ENCODE measurements at places on chromosomes 7 and 10.
A peak's percentile ranks its signal among the peaks of the same experiment; 100 is the strongest.

DNA sequence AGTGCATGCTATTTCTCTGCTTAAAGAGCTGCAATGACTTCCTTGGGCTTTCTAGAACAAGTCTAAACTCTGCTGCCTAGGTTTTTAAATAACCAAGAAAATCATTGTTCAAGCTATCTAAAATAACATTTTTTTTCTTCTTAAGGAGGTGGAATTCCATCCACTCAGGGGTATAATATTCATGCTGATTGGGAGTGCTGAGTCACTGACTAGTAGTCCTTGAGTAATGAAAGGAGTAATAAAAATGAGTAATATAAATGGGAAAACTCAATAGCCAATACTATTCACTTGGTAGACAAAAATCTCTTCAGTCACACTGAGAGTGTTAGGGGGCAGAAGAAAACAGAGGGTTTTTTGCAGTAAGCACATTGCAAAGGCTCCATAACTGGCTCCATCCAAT lies 72.0 kb downstream of the GFRA1 start:
- no peak for DNase-seq

- no peak for DNase-seq
Observed at GRCh38 chr10:96411716-96412320, 53.0 kb upstream of the OPALIN start.

GRCh38 chr10:78575400-78575799 lies 493.4 kb upstream of the ZMIZ1 start:
- DNase-seq = peak; percentile 15

DNA sequence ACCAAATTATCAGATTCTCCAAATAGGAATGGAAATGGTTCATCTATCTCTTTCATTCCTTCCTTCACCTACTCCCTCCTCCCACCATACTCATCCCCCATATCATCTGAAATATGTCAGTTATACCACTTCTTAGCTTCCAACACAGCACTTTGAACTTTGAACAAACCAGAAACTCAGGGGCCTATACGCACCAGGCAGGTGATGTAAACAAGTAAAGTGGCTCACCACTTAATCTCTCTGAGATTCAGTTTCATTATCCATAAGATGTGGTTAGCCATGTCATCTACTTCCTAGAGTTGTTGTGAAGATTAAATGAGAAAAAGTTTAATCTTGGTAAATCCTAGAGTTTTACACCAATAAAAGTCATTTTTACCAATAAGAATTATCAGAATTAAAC lies 65.9 kb upstream of the LRRN3 start:
- no peak for DNase-seq

DNA sequence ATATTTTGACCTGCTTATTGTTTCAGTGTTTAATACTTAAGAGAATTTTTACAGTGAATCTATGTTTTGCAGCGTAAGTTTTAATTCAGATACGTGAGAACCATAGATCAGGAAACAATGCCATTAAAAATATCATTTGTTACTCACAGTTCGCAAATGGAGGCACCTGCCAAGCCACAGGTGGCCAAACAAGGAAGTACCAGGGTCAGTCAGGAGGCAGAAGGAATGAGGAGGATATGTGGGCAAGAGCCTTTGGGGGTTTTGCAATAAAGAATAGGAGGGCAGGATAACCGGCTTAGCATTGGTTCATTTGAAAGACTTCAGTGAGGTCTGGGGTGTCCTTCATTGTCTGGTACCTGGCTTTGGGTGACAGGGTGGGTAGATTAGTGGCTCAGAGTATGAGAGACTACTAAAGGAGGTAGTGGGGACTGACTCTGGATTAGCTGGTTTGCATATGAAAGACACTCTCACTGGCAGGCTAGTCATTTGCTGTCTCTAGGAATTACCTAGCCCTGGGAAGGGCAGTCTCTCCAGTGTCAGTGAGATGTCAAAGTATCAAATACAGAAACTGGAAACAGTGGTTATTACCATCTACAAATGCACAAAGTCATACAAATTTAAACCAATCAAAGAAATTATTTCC lies 132.2 kb upstream of the CAV2 start:
- DNase-seq = no peak

GRCh38 chr7:119514326-119514725 lies 758.6 kb upstream of the KCND2 start:
- no peak for DNase-seq

DNA sequence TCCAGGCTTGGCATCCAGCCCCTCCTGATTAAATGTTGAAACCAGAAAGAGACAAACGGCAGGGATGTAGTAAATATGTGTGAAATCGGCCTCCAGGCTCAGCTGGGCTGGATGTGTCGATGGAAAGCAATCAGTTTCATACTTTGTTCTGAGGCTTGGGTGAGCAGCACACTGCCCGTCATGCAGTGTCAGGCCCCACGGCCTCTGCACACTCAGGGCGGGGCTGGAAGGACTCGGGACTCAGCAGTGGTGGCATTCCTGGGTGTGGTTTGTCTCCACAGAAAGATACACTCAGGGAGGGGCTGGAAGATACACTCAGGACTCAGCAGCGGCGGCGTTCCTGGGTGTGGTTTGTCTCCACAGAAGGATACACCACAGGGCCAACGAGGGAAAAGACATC lies 22.0 kb downstream of the ADGRA1 start:
- DNase-seq = no peak

- no peak for DNase-seq
Observed at GRCh38 chr10:92750791-92751533, 61.2 kb downstream of the HHEX start.

- no peak for DNase-seq
Observed at GRCh38 chr10:49185213-49185612, 3.0 kb downstream of the TMEM273 start.

- DNase-seq = no peak
Observed at GRCh38 chr10:125980521-125981035, 84.2 kb downstream of the FANK1 start.

- no peak for DNase-seq
Observed at GRCh38 chr7:118061386-118061785, 122.6 kb upstream of the LSM8 start.

DNA sequence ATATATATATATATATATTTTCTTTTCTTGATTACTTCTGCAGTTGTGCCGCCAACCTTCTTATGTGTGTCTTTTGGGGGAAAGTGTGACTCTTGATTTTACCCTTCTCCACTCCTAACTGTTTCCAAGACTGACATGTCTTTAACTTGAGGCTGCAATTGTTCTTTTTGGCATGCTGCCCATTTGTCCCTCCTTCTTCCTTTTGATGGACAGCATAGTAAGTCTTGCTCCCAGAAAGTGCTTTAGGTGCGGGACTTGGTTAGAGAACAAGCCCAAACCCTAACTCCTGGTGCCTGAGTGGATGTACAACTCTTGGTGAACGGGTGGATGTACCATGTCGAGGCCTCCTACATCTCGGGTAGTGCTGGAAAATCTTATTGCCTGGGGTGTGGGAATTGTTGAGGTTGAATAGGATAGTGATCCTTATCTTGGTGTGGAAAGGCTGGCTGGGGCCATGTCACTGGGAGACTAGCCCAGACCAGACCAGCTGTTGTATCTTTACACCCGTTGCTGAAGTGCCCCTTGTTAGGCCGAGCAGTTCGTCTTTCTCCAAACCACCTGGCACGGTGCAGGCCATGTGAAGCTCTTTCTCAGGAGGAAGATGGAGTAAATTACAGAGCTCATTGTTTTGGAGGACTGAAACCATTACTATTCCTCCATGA lies 16.3 kb downstream of the TCF7L2 start:
- no peak for DNase-seq

GRCh38 chr7:2198760-2199159 lies 34.0 kb downstream of the MAD1L1 start:
- DNase-seq = no peak

DNA sequence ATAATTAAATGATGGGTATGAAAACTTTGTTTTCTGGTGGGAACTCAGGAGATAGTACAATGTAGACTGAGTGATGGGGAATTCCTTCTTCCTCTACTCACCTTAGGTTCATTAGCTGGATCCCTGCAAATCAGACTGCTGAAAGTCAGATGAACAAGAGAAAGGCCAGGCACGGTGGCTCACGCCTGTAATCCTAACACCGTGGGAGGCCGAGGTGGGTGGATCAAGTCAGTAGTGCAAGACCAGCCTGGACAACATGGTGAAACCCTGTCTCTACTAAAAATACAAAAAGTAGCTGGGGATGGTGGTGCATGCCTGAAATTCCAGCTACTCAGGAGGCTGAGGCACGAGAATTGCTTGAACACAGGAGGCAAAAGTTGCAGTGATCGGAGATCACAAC lies 28.7 kb upstream of the ST8SIA6 start:
- DNase-seq = no peak

- DNase-seq = peak; percentile 58
Observed at GRCh38 chr10:100980311-100980710, 7.0 kb downstream of the MRPL43 start.

GRCh38 chr10:68598978-68599770 lies 39.0 kb downstream of the TET1 start:
- peak; percentile 76 for DNase-seq

- DNase-seq = no peak
Observed at GRCh38 chr7:107043491-107043890, 1.0 kb upstream of the PRKAR2B start.

DNA sequence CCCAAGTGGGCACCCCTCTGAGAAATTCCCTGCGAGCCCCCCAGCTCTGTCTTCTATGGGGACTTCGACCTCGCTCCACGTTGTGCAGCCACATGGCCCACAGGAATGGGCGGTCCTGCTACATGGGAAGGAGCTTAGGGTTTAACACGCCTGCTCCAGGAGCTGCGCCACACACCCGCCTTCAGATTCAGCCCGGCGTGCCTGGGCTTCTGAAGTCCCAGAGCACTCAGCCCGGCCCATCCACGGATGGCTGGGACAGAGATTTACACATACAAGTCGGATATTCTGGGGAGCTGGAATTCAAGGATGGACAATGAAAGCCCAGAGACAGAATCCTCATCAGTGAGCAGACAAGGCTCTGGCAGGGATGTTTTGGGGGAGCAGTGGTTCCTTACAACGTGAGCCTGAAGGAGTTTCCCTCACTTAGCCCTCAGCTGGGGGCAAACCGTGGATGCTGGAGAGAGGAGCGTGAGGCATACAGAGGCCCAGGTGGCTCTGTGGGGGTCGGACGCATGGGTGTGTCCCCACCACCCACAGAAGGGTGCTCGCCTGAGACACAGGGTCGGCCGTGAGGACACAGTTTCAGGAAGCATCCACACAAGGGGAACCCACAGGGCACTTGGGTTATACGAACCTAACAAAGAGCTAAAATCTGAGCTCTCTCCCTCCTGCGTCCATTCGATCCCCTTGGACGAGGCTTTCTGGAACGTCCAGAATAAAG lies 372.9 kb downstream of the DNAJB6 start:
- no peak for DNase-seq

GRCh38 chr10:119103241-119103902 lies 541 bp upstream of the DENND10 start:
- DNase-seq = no peak

DNA sequence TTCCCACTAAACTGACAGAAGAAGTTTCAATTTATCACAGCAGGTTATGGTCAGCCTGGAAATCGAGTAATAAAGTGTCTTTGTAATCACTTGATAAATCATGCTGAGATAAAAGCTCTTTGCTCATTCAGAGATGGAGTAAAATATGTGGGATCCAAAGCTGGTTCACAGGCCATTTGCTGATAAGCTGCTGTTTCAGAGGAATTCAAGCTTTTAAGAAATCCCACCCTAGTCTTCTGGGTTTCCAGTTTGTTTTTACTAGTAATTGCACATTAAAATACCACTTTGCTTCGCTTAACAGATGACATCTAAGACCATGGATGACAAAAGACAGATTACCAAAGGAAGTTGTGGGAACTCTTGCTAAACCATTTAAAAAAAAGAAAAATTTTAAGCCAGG lies 37.4 kb upstream of the CDK6 start:
- no peak for DNase-seq

DNA sequence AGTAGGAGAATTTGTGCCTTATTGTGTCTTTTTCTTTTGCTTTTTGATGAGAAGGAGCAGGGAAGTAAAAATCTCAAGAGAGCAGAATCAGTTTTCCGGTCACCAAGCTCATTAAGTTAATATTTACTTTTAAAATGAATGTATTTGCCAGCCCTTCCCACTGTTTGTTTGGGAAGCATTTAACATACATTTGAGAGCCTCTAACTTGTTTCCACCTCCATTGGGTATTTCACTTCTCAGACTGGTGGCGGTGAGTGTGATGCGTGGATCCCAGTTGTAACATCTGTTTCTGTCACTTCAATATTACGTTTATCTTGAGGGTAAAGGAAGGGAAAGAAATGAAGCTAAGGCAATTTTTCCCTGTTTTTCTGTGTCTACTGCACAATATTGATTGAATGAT lies 22.8 kb downstream of the CDK14 start:
- no peak for DNase-seq

GRCh38 chr7:110943701-110944345 lies 147.1 kb upstream of the LRRN3 start:
- no peak for DNase-seq

DNA sequence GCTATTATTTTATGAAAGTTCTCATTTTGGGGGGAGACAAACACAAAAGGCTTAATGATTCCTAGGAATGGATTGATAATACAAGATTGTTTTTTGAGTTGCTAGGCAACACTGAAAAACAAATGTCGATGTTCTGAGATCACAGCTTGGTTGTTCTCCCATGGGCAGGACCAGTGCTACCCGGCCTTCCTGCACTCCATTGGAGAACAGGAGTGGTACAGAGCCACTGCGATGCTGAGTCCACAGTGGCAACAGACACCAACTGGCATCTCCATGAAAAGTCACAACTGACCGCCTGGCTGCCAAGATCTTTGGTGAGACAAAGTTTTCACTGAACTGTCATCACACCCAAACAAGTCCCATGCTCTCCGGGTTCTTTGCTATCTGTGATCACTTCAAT lies 68.9 kb upstream of the NMT2 start:
- no peak for DNase-seq

DNA sequence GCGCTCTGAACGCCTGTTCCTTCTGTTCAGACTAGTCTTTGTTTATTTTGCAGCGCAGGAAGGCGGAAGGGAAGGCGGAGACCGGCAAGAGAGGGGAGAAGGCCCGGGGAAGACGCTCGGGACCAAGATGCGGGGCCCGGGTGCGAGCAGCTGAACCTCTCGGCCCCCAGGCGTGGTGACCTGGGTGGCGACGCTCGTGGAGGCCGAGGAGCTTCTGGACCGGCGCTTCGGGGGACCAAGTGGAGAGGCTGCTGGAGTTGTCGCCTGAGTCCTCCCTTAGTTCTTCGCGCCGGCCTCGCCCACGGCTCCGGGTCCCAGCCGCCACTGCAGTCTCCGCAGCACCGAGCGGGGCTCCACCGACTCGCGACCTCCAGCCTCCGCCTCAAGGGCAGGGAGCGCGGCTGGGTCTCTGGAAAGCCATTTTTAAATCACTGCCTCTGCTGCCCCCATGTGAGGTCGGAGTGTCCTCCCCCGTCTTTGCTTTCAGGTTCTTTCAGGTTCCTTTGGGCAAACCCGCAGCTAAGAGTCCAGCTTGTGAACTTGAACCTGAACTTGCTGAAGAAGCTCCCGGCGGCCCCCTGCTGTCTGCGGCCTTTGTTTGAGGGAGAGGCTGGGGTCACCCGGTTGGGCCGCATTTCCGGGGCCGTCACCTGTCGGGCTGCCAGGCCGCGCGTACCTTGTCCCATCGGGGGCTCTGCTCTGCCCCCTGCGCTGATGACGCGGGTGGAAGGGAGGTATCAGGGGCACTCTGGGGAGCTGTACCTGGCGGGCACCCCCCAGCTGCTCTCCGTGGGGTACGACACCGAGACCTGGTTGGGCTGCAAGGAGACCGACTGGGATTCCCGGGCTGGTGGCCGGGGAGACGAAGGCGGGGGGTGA lies 136.0 kb downstream of the KIF20B start:
- peak; percentile 74 for DNase-seq

GRCh38 chr7:2159176-2159520 lies 73.6 kb downstream of the MAD1L1 start:
- DNase-seq = no peak

- DNase-seq = no peak
Observed at GRCh38 chr10:2978111-2978510, 89.2 kb upstream of the PFKP start.

GRCh38 chr7:56079450-56080185 lies 13.1 kb downstream of the PHKG1 start:
- no peak for DNase-seq
